ENCODE measurements at places on chromosomes 2 and 18.

DNA sequence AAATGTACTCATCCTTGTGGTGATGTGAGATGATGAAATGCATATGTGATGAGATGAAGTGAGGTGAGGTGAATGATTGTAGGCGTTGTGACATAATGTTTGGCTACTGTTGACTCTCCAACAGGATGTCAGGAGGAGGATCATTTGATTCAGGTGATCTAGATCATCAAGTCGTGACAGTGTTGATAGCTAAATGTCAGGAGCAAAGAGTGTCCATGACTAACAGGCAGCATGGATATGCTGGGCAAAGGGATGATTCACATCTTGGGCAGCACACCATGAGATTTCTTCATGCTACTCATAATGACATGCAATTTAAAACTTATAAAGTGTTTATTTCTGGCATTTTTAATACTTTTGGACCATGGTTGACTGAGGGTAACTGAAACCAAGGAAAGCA lies 40.2 kb upstream of the UBXN4 start:
- DNase-seq, result no peak

GRCh38 chr18:50947899-50948298 lies 19.9 kb upstream of the ELAC1 start:
- DNase-seq, result no peak

- DNase-seq, result no peak
These were observed 161.2 kb upstream of the LRP1B start for GRCh38 chr2:142291969-142292368.

- DNase-seq, result no peak
These were observed 31.2 kb downstream of the PIEZO2 start for GRCh38 chr18:11118051-11118766.

GRCh38 chr2:152330235-152330866 lies 4.6 kb upstream of the FMNL2 start:
- DNase-seq, result no peak

GRCh38 chr2:105781274-105781978 lies 36.7 kb downstream of the NCK2 start:
- DNase-seq, result no peak

DNA sequence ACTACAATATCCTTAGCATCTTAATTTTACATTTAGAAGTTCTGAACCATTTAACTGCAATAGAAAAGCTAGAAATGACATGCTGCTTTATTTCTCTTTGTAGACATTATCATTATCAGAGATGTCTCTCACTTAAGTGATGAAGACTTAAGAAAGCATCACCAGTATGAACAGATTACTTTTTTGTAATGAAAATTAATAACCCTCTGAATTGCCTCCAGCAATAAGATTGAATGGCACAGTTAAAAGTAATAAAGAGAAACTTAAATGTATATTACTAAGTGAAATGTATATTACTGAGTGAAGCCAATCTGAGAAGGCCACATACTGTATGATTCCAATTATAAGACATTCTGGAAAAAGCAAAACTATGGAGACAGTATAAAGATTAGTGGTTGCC lies 89.4 kb downstream of the PID1 start:
- DNase-seq, result no peak

DNA sequence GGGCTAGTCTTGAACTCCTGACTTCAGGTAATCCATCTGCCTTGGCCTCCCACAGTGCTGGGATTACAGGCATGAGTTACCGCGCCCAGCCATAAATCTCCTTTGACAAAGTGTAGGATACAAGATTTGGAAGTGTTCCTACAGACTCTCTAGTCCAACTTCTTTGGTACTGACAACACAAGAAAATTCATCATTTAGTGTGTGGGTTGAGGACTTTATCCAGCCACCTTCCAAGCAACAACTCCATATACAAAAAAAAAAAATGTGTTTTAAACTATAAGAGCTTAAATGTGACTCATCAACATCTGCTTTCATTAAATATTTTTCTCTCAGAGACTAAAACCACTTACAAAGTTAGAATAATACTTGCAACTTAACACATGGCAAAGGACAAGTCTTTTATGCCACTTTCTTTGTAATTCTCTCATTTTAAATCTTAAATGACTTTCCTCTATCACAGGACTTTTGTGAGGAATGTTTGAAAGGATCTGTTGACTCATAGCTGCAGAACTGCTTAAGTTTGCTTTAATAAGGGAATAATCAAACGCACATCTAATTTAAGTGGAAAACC lies 46.2 kb upstream of the ITGAV start:
- DNase-seq, result no peak

GRCh38 chr18:2853926-2854664 lies 7.3 kb downstream of the EMILIN2 start:
- DNase-seq, result no peak

- DNase-seq, result no peak
These were observed 39.9 kb upstream of the MAL start for GRCh38 chr2:94985636-94986035.

- no peak for DNase-seq
These were observed 7.7 kb downstream of the HJURP start for GRCh38 chr2:233846387-233847247.

GRCh38 chr2:233989221-233989858 lies 61.2 kb upstream of the SPP2 start:
- DNase-seq, result no peak

DNA sequence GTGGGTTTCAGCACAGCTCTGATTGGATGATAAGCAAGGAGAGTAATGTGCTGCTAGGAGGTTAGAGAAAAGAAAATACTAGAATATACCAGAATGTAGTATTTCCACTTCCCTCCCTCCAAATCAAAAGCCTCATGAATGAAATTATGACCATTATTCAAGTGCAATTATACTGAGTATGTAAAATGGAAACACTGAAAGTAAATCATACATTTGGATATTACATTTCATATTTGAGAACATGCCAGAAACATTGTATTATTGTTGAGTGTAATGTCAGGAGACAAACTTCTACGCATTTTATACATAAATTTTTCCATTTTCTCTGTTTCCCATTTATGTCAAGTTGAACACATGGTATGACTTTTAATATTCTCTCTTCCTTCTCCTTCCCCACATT lies 942 bp upstream of the CETN1 start:
- no peak for DNase-seq

DNA sequence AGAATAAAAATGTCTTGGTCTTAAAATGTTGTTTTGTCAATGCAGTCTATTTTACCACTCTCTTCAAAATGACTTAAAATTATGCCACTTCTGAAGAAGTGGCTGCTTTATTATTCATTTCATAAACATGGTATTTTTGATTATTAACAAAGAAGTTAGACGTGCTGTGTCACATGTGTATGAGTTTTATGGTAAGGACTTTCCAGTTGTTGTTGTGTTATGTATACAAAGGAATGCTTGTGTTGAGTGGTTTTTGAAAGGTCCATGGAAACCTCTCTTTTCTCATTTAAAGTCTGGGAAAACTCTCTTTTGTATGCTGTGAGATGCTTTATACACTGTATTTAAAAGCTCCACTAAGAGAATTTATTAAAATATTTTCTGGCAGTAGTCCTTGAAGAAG lies 116.2 kb downstream of the MTCL1 start:
- no peak for DNase-seq

- no peak for DNase-seq
These were observed 18.6 kb upstream of the VPS4B start for GRCh38 chr18:63440881-63441280.

DNA sequence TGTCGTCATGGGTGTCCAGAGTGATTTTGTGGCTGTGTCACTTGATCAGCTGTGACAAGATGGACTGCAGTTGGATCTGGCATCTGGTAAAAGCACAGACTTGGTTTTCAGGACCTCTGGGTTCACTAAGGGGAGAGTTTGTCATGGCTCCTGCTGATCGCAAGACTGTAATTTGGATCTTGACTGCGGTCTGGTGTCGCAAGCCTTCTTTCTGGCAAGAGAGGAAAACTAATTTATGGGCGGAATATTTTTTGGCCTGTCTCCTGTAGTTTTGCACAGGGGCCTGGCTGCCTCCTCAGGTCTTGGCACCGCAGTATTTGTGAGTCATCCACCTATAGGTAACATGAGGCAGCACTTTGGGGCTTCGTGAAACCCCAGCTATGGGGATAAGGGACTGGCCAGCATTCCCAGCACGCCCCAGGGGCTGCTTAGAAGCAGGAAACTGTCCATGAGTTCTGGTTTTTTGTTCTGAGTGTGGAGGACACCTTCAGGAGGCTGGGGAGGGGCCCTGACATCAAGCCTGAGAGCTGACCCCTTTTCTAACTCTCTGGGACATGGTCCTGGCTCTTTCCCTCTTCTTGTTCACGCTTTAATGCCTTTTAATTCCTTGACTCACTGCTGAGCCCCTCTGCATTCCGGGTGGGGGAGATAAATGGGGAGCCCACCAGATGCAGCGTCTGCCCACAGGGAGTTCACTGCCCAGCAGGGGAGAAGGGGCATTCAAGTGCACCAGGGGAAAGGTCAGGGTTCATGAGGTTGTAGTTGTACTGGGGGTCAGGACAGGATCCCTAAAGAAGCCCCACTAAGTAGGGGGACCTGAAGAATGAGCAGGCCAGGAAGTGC lies 12.2 kb downstream of the SH3BP4 start:
- no peak for DNase-seq

GRCh38 chr2:196233021-196233804 lies 61.8 kb upstream of the STK17B start:
- DNase-seq, result no peak

- no peak for DNase-seq
These were observed 78.0 kb downstream of the UPP2 start for GRCh38 chr2:158179660-158180059.

DNA sequence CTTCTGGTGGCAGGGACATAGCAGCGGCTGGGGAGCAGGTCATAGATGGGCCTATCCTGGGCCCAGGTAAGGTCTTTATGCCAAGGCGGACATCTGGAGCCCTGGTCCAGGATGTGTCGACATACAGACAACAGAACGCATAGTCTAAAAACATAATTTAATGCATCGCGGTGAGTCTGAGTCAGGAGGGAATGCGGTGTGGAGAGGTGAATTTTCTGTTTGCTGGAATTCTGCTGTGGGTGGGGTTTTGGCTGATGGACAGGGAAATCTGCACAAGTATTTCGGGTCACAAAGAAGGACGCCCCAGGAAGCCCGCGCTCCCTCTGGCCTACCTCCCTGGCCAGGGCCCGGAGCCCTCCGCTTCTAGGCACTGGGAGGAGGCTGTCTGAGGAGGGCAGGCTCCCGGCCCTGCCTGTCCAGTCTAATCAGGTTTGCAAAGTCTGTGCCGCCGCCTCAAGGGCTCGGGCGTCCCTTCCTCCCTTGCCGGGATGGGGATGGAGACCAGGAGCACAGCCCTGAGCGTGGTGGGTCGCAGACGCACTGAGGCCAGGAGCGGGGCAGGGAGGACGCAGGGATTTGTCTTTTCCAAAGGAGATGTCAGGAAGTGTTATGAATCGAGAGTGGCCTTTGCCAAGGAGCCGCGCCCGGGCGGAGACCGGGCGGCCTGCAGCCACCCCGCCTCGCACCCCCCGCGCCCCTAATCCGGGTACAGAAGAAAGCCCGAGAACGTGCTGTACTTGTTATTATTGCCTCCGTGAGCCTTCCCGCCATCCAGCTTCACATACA lies 2.3 kb downstream of the C1QL2 start:
- no peak for DNase-seq

DNA sequence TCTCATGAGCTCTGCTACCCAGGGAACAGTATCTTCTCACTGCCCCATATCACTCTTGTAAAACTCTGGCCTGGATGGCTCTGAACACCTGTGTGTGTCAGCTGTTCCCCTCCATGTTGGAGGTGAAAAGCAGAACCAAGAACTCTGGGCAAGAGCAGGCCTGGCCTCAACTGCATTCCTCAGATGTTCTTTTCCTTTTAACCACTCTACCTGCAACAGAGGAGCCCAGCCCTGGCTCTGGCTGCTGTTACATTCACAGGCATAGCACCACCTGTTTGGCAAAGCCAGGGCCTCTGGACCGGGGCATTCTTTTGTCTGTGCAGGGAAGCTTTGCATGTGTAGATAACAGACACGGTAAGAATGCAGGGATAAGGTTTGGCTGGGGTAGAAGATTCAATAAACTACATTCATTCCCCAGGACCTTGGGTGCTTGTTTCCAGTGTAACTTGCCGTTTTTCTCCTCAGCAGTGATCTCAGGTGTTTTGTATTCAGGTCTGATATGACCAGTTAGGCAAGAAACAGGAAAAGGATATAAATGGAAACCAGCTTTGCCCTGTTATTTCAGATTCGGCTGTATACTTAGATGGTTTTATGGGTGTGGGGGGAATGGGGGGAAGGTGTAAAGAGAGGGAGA lies 95.1 kb downstream of the SPTBN1 start:
- no peak for DNase-seq

DNA sequence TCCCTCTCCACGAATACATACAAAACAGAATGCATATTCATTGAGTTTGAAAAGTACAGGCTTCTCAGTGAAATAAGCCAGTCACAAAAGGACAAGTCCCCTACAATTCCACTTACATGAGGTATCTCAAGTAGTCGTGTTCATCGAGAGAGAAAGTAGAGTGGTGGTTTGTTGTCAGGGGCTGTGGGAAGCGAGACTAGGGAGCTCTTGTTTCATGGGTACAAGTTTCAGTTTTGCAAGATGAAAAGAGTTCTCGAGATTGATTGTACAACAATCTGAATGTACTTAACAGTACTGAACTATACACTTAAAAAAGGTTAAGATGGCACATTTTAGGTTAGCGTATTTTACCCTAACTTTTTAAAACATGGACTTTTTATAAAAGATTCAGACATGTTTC lies 71.5 kb upstream of the TTC39C start:
- DNase-seq, result no peak

DNA sequence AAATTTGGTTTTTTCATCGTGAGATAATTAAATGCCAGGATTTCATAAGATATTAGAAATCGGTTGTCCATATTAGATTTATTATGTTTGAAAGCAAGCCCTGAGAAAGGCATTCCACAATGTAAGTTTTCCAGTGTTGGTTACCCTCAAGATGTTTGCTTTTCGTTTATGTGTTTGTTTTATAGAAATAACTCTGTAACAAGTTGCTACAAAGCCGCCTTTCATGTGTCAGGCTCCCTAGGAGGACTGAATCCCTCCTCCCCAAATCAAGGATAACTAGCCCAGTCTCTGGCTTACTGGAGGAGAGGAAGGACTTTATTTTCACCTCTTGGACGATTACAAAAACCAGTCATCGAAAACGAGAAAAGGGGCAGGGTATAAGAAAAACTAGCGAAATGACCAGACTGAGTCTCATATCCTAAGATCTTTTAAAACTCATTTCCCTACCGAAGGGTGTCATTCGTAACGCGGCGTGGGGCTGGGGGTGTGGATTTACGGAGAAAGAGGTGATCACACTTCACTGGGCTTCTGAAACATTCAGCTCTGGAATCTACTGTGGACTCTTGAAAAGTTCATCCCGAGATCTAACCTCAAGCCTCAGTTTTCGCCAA lies 1.0 kb upstream of the PEX13 start:
- no peak for DNase-seq

DNA sequence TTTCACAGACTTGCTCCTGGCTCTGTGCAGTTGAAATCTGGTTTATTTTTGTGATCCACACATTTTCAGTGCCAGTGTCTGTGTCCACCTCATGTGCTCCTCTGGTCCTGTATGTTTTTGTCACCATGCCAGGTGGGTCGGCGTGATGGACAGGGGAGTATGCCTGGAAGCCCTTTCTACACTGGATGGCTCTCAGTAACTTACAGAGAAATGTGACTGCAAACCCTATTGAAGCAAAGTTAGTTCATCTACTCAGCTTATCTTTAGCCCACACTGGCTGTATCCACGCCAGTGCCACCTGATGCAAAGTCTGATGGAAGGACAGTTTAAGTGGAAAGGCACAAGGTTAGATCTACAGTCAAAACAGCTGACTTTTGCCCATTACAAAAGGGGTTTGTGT lies 4.3 kb downstream of the IMPA2 start:
- DNase-seq, result no peak

Data from stimulated activated CD8-positive, alpha-beta memory T cell treated with anti-CD3 and anti-CD28 coated beads, Interleukin-7, amount 100 ng/mL, for 1 hour (primary cell).